T1000 (cell line): ENCODE measurements at places on chromosomes 11 and 22.

DNA sequence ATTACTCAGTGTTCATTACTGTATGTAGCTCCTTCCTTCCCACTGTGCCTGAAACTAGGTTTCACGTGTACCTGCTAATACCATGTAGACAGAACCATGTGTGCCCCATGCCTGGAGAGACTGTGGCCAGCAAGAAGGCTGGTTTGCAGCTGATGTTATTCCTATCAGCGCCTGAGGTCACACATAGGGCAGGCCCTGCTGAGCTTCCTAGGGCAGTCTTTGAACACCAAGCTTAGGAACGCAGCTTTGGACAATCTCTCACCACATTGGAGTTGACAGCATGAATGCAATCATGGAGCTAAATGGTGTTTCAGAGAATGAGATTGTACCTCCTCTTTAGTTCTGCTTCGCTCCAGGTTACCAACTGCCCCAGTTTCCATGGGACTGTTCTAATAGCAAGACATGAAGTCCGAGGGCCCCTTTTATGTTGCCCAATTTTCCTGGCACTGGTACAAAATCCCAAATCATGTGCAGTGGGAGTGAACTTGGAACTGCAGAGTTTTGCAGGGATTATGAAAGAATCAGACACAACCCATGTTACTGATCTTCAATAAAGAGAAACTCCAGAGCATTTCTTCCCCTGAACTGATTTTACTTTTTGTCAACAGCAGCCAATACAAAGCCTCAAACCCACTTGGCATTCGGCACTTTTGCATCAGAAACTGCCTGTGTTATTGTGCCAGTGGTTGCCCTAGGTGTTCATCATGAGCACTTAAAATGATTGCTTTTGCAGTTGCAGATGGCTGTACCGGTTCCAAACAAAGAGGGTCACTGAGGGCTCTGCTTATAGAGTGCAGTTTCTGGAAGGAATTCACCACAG lies 154.2 kb upstream of the TTC12 start:
- no peak for DNase-seq

GRCh38 chr11:26134481-26135355 lies 197.2 kb upstream of the ANO3 start:
- no peak for DNase-seq

DNA sequence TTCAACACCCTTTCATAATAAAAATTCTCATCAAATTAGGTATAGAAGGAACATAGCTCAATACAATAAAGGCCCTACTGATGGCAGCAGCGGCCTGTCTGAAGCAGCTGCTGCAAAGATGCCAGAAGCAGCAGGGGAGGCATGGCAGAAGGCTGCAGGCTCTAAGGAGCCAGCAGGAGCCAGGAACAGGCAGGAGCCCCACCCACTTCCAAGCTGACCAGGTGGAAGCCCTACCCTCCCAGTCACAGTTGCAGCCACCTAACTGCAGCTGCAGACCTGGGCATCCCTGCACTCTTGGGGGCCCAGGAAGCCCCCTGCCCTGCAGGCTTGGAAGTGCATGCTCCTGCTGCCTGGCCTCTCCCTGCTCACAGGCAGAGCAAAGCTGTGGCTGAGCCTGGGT lies 18.2 kb upstream of the OR6A2 start:
- no peak for DNase-seq

DNA sequence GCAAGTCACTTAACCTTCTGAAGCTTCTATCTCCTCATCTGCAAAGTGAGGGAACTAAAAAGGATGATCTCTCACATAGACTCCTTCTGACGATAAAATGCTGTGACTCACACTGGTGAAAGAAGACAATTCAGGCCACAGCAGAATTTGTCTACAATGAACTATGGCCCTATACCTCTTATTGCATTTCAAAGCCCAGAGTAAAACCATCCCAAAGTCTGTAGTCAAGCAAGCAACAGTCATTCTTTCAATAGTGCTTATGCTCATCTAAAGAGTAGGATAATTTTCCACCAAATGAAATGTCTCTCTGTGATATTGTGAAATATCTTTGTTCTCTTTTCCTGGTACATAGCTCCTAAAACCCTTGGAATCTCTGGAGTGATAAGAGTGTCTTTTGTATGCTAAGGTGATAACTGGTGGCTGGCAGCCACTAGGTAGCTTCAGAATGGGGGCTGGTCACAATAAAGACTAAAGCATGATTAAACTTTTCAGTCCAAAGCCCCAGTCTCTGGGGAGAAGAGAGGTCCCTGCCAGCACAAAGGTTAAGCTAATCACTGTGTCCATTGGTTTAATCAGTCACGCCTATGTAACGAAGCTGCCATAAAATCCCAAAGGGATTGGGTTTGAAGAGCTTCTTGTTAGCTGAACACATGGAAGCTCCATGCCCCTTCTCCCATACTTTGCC lies 30.8 kb downstream of the SYTL2 start:
- no peak for DNase-seq

DNA sequence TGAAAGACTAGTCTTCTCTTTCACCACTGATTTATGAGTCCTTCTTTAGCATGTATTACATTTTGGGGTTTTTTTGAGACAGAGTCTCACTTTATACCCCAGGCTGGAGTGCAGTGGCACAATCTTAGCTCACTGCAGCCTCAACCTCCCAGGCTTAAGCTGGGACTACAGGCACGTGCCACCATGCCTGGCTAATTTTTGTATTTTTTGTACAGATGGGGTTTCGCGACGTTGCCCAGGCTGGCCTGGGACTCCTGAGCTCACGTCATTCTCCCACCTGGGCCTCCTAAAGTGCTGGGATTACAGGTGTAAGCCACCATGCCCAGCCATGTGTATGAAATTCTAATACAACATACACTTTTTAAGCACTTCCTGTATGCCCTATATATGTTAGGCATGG lies 26.3 kb upstream of the CXCR5 start:
- no peak for DNase-seq

- DNase-seq, result no peak
Observed at GRCh38 chr11:34339149-34340064, 18.4 kb downstream of the ABTB2 start.

DNA sequence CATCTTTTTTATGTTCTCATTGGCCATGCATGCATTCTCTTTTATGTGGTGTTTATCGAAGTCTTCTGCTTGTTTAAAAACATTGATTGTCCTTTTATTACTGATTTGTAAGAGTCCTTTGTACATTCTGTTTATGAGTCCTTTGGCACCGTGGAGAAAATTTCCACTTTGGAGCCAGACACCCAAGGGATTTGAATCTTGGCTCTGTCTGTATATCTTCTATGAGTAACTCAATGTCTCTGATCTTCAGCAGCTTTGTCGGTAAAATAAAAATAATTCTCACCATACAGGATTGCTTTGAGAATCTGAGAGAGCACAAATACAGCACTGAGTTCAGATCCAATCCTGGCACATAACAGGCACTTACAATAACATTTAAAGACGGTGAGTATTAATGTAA lies 12.8 kb upstream of the SORL1 start:
- DNase-seq, result no peak

DNA sequence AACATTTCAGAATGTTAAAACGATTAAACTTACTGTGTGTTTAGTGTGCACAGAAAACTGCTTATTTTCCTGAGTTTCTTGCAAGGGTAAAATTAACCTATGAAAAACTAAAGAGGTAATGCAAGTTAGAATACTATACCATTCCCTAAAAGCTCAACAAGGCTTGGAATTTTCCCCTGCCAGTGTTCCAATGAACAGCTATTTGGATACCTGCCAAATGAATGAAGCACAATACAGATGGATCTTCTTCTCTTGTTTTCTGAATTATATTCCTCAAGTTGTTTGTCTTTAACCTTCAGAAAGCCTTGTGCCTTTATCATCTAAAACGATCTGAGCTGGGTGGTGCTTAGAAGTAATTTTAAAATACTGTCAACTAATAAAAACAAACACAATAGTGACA lies 204.5 kb downstream of the LRRC4C start:
- DNase-seq, result no peak

GRCh38 chr11:111435046-111435698 lies 56.1 kb upstream of the POU2AF1 start:
- no peak for DNase-seq

- no peak for DNase-seq
Observed at GRCh38 chr22:43310311-43310710, 32.9 kb downstream of the SCUBE1 start.

GRCh38 chr22:30568137-30568805 lies 6.2 kb downstream of the GAL3ST1 start:
- no peak for DNase-seq

- DNase-seq, result no peak
Observed at GRCh38 chr22:26847046-26847445, 189.7 kb downstream of the MIAT start.

DNA sequence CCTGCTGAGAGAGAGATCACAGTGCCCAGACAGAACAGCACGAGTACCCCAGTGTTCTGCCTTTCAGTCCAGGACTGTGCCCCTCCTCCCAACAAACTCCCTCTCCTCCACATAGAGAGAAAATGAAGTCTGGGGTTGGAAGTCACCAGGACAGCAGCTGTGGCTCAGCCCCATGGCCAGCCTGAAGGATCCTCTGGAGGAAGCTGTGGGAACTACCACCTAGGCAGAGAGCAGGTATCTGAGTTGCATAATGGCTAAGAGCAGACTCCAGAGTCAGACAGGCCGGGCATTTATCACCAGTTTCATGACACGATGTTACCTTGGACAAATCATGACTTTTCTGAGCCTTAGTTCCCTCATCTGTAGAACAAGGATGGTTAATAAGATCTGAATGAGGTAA lies 61.2 kb upstream of the RRAS2 start:
- DNase-seq, result no peak

GRCh38 chr11:78427615-78428265 lies 10.1 kb upstream of the GAB2 start:
- DNase-seq, result no peak

DNA sequence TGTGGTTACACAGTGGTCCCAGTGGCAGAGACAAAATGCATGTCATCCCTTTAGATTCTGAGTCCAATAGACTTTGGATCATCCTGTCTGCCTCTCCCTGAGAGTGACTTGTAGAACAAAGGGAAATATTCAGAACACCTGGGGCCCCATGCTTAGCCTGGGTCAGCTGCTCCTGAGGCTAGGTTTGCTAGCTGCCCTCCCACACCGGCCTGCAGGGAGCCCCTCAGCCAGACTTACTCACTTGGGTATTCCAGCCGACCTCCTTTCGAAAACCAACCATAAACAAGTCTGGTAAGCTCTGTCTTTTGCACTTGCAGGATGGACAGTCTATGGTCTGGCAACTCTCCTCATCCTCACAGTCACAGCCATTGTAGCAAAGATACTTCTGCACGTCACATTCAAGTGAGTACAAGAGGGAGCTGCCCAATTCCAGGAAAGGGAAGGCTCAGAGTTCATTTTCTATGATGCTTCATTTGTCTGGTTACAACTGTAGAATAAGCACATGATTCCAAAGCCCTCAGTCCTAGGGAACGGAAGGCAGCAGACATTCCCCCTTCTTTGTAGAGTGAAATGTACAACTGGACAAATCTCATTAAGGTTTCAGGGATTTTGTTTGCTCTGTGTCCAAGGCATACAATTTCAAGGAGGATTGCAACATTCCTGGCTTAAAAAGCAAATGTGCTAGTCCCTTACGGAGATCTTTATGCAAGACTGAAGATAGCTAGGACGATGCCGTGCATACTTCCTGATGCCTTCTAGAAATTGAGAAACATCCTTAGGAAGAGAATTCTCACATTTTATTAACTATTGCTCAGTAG lies 65.5 kb upstream of the EMID1 start:
- DNase-seq, result no peak
